ENCODE measurements at places on chromosomes 5 and 9. TPM values are rescaled to one million over a fixed set of nuclear protein-coding genes. Genes with fewer than 3 reads are reported as not detected.

Gene RC3H2
- 20.2 TPM for total RNA-seq

Gene LHX6
- 0.10 TPM for total RNA-seq

Gene SPDL1
- 29.9 TPM for total RNA-seq

Gene IL3
- not detected for total RNA-seq

Gene C5orf46
- not detected for total RNA-seq

Gene TRIP13
- total RNA-seq, result 29.9 TPM

Gene PCAT7
- total RNA-seq, result not detected

Gene BARHL1
- total RNA-seq, result not detected

Gene BTNL3
- not detected for total RNA-seq

Gene FAM169A
- 10.7 TPM for total RNA-seq

Gene ARL14EPL
- not detected for total RNA-seq

Gene MVB12B
- 2.6 TPM for total RNA-seq

Gene ITGA1
- total RNA-seq, result 0.69 TPM

Gene SLC46A2
- total RNA-seq, result not detected

Gene TAF11L3
- not detected for total RNA-seq

Gene GRXCR2
- total RNA-seq, result not detected

Gene PCDHGA11
- total RNA-seq, result 0.17 TPM

Gene DBH
- not detected for total RNA-seq

All from activated naive CD4-positive, alpha-beta T cell treated with anti-CD3 and anti-CD28 coated beads for 36 hours (primary cell).